MV-4-11 (cell line): ENCODE measurements at places on chromosomes 2 and 18.
A peak's percentile ranks its signal among the peaks of the same experiment; 100 is the strongest.

GRCh38 chr18:39793609-39794008, 2161.4 kb upstream of the PIK3C3 start:
- no peak for DNase-seq

GRCh38 chr2:160220545-160221009, 20.5 kb upstream of the ITGB6 start:
- no peak for DNase-seq

DNA sequence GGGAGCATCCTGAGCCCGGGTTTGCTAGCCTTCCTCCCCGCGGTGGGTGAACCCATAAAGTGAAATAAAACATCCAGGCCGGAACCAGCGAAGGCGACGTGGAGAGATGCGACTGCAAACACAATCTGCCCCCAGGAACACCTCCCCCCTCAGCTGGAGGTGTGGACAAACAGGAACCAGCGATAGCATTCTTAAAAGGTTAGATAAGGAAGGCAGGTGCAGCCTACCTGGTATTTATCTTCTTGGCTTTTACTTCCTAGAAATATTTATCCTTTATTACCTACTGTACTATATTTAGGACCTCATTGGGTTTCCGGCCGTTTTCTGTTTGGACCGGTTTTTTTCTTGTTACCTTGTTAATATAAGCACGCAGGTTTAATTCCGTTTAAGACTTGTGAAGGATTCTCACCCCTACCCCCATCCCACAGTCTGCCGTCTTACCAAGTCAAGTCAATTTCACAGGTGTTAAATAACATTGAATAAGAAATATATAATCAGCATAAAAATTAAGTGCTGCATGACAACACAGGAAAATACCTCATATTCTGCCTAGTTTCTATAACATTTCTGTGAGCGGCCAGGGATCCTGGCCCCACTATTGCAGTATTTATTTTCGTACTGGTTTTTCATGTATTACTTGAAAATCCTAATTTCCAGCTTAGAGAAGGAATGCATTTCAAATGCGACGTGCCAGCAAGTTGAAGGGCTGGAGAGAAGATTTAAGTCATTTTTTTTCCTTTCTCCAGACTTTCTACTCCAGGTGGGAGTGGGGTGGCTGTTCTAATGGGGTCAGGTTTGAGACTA, 224.0 kb upstream of the ID2 start:
- no peak for DNase-seq

DNA sequence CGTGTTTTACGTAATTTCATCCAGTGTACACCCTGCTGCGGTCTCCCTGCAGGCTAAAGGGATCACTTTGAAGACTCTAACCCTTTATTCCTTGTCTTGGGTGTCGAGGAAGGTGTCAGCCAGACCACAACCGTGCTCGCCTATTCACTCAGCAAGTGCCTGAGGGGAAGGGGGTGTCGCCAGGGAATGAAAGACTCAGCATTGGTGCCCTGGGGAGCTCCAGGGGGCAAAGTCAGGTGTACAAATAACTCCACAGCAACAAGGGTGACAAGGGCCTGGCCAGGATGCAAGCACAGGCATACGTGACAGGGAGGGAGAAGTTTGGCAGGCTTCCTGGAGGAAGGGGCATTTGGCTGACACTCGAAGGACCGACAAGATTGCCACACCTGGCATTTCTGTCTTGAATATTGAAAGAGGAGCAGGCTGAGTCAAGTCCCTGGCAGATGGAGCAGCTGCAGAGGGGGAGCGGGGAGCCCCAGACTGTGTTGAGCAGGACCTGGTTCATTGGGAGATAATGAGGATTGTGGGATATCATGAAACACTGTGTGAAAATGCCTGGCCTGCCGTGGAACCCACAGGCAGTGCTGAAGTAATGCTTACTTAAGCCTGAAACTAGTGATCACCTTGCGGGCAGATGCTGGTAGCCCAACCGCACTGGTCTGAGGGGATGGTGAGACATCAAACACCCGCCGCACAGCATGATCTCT, 93.9 kb downstream of the RHOB start:
- DNase-seq: no peak

DNA sequence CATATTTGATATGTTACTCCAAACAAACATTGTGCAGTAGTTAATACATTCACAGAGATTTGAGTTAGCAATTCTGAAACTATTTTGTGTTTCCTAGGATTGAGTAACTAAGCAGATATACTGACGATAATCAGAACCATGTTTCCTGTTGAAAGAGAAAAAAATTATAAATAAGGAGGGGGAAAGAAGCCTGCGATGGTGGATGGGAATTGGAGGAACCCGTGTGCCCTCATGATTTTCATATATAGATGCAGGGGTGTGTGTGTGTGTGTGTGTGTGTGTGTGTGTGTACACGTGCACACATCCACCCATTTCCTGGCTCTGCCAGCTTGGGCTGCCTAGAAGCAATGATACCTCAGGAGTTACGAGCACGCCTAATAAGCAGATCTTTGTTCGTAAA, 56.9 kb downstream of the LPIN2 start:
- DNase-seq: no peak

DNA sequence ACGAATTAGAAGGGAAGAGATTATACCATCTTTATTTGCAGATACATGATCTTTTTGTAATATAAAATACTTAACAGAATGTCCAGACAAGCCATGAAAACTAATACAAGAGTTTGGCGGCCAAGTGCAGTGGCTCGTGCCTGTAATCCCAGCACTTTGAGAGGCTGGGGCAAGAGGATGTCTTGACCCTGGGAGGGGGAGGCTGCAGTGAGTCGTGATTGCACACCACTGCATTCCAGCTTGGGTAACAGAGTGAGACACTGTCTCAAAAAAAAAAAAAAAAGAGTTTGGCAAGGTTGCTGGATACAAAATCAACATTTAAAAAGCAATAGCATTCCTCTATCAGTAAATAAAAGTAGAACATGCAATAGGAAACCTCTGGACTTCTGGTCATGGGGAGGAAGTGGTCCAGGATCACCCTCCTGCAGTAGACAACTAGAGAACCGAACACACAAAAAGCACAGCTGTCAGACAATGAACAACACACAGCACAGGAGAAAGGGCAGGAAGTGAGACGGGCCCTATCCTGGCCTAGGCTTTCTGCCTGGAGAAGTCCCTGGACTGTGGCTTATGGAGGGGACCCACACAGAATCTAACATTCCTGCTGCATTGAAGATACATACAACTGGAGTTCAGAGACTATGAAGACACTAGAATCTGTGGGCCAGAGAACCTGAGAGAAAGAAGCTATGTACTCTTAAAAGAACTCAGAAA, 118.9 kb upstream of the ARL4C start:
- DNase-seq: no peak

GRCh38 chr2:120656273-120656950, 79.3 kb upstream of the GLI2 start:
- no peak for DNase-seq

DNA sequence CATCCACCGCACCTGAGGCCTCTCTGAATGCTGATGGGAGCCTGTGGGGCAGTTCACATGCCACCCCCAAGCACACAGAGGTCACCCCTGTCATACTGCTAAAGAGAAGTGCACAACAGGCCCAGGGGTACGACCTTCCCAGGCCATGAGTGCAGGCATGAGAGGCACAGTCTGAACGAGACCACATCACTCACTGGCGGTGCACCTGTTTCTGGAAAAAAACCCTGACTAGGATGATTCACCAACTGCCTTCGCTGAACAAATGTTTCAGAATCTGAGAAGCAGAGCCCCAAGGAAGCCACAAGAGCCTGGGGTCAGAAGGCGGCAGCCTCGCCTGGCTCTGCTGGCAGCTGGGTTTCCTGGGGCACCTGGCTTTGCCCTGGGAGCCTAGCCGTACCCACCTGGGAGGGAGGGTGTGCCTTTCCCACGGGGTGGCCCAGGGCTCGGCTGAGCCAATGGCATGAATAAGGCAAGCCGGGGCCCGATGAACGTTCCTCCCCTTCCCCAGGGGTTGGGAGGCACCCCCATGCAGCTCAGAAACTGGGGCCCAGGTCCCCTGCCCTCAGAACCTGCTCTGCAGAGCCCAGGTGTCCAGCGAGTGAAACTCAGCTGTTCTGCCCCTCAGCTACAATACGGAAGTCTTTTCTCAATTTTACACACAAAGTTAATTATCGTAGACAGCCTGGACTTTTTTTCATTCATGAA, 73.8 kb downstream of the HDAC4 start:
- DNase-seq: peak; percentile 91

DNA sequence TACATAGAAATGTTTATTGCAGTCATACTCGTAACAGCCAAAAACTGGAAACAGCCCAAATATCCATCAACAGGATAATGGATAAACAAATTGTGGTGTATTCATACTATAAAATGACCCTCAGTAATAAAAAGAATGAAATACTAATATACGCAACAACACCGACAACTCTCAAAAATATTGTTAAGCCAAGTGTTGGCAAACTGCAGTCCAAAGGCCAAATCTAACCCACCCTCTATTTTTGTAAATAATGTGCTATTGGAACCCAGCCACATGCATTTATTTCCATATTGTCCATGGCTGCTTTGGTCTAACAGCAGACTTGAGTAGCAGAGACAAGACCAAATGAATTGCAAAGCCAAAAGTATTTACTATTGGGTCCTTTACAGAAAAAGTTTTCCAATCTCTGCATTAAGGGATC, 151.0 kb downstream of the MREG start:
- DNase-seq: no peak

- DNase-seq: no peak
Observed at GRCh38 chr2:32865399-32866068, 81.2 kb upstream of the LTBP1 start.
